ENCODE measurements at places on chromosomes 5 and 9.

DNA sequence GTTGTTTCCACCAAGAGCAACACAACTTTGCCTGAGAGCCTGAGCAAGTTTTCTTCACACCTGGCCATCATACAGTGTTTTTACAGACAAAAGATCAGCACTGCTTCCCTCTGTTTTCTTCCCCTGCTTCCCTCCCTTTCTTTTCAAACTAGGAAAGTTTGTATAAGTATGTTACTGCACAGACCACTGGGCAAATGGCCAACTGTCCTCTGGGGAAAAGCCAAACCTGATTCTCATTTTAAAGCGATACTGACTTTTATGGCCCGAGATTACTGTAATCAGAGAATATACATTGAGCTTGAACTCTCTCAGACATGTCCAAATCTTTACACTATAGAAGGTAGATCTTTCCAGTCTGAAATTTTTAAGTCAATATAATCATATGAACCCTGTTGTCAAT, 415.0 kb downstream of the NFIB start:
- no peak for DNase-seq

- DNase-seq: no peak
These were observed 337.0 kb upstream of the SMC2 start for GRCh38 chr9:103757062-103757461.

DNA sequence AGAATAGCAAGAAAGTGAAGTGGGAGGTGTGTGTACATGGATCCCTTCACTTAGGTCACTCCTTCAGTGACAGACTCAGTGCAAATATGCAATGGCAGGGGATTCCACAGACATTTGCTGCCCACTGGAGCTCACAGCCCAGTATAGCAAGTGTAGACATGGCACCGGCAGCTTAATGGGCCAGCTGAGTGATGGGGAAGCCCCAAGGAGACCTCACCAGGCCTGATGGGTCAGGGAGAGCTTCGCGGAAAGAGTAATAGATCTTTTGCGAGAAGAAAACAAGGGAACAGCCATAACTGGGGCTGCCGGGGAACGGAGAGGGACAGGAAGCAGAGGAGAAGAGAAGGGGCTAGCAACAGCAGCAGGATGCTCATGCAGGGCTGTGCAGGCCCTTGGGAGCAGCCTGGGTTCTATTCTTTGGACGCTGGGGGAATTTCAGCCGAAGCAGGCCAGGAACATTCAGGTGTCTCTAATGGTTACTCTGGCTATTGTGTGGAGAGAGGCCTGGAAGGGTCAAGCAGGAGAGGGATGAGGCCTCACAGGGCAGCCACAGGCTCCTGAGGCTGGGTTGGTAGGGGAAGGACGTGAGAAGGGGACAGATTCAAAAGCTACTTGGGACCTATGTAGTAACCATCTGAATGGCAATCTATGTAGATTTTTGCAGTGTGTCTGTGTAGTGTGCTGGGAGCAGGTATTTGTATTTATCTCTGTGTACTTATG, 27.0 kb downstream of the TCF7 start:
- DNase-seq: peak; percentile 19

DNA sequence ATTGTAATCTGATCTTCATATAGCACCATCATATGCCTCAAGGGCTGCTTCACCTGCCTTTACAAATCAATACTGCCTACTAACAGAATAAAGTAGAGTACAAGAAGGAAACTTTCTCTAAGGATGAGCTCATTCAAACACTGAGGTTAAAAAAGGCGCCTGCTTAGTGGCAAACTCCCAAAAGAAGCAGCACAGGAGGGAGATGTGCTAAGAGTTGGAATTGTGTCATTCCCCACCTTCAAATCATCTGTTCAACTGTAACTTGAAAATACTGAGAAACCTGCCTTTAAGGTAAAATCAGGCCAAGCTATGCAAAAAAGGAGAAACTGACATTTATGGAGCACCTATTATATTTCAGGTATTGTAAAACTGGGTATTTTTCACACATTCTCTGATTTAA, 560.6 kb downstream of the PTPRD start:
- DNase-seq: no peak

GRCh38 chr9:121447321-121447834, 52.3 kb downstream of the GGTA1 start:
- DNase-seq: no peak

DNA sequence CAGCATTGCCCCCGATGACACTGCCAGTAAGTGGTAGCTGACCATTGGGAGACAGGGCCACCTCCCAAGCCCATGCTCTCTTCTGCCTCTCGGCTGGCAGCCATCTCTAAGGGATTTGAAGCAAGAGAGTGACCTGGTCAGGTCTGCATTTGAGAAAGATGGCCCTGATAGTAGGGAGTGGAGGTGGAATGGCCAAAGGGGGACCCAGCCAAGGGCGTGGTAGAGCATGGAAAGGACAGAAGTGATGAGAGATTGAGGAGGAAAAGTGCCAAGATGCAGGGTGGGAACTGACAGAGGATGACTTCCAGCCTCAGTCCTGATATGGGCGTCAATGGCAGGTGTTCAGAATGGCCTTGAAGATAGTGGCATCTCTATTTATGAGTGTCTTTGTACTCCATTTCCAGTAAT, 9.0 kb downstream of the ABL1 start:
- DNase-seq: no peak

DNA sequence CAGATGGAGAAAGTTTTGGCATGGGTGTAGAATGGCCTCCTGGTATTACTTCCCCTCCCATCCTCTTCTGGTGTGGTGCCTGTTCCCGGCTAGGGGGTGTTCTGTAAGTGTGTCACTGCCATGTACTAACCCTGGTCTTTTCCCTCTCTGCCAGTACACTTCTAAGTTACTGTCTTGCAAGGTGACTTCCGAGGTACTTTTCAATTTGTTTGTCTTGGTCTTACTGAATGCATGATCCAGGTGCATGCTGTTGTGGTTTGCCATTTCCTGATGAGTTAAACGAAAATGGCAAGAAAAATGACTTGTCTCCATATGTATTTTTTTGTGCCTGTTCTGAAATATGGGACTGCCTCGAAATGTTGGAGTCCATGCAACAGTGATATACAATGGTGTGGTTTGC, 46.0 kb downstream of the C9orf152 start:
- DNase-seq: no peak

- no peak for DNase-seq
These were observed 40.9 kb upstream of the GLDC start for GRCh38 chr9:6686396-6686795.

DNA sequence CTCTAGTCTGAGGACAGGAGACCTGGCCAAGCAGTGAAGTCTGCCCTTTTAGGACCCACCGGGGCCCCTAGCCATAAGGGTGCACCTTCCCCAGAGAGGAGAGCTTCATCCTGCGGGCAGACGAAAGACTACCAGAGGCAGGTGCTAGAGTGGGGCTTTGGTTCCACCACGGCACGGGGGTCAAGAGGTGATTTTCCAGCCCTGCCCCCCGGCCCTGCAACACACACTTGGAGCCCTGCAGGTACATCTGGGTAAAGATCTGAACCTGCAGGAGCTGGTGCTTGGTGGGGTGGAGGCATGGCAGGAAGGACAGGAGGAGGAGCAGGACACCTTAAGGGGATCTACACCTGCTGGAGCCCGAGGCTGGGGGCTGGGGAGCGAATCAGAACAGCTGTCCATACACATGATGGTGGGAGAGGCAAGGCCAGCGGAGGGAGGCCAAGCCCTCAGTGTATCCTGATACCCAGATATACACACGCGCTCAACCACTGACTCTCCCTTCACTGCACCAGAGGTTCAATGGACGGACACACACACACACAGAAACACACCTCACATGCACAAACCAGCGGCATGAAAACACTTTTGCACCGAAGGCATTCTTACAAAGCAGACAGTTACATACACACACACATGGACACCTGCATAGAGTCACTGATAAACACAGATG, 98.4 kb upstream of the MVB12B start:
- no peak for DNase-seq

GRCh38 chr9:79641070-79641469, 69.3 kb downstream of the TLE4 start:
- DNase-seq: no peak

DNA sequence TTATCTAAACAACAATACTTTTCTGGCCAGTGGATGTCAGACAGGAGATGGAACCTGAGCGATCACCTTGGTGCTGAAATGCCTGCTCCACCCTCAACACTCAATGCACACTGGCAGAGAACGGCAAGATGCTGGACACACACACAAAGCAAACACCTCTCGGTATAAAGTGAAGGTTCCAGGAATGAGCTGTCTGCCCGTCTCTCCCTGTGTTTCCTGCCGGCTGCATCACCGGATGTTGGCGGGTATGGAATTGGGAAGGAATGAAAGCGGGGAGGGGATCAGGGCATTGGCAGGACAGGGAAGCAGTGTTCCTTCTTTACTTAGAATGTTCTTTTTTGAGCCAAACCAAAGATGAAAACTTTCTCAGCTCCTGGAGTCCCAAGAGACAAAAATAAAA, 59.2 kb downstream of the MED10 start:
- DNase-seq: no peak

- DNase-seq: no peak
These were observed 511.7 kb downstream of the AGTPBP1 start for GRCh38 chr9:85230081-85230480.

DNA sequence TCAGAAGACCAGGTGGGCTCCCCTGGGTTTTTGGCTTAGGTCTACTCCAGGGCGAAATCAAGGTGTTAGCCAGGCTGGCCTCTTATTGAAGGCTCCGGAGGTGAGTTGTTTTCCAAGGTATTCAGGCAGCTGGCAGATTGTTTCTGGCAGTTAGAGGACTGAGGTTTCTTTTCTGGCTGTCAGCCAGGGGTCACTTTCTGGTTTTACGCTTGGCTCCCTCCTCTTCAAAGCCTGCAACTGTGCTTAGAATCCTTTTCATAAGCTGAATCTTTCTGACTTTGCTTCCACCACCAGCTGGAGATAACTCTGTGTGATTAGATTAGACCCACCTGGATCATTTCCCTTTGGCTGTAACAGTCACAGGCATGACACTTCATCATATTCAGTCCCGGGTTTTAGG, 24.6 kb downstream of the RFK start:
- no peak for DNase-seq

- no peak for DNase-seq
These were observed 53.4 kb downstream of the GNAQ start for GRCh38 chr9:77978086-77978781.

DNA sequence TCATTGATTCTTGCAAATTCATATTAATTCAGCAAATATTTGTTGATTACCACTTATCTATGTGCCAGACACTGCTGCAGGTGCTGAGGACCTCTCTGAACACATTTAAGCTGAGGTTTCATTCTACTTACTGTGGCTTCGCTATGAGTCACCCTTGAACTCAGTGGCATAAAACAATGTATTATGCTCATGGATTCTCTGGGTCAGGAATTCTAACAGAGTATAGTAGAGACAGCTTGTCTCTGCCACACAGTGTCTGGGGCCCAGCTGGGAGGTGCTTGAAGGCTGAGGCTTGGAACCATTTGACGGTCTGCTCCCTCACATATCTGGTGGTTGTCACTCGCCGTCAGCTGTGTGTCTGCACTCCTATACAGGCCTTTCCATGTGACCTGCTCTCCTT, 124.3 kb upstream of the NR3C1 start:
- DNase-seq: no peak

- DNase-seq: no peak
These were observed 19.5 kb upstream of the TMEM174 start for GRCh38 chr5:73153513-73153912.

Data from omental fat pad (tissue), 4 donors.